COLO829 (cell line): ENCODE measurements at places on chromosomes 3 and 15.

- DNase-seq = peak; percentile 44
Measured at GRCh38 chr15:62109982-62110851, 43.4 kb downstream of the C2CD4A start.

- no peak for DNase-seq
Measured at GRCh38 chr3:149023951-149024350, 32.6 kb downstream of the GYG1 start.

DNA sequence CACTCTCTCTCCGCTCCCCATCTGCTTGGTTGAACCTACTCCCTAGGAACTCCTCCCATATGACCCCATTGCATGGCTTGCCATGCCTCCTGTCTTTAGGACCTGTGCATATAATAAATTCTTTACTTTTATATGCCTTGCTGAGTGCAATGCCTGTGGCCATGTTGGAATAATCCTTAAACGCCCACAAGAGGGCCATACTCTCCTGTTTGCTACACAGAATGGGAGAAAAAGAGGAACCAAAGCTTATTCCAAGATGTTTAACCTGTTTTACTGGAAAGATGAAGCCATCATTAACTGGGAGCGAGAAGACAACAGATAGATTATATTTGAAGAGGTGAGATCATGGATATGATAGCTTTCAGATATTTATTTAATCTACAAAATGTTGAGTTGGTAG is 1097.8 kb downstream of the NAALADL2 start:
- DNase-seq = peak; percentile 38

- no peak for DNase-seq
Measured at GRCh38 chr3:60622349-60622748, 628.9 kb downstream of the FHIT start.

DNA sequence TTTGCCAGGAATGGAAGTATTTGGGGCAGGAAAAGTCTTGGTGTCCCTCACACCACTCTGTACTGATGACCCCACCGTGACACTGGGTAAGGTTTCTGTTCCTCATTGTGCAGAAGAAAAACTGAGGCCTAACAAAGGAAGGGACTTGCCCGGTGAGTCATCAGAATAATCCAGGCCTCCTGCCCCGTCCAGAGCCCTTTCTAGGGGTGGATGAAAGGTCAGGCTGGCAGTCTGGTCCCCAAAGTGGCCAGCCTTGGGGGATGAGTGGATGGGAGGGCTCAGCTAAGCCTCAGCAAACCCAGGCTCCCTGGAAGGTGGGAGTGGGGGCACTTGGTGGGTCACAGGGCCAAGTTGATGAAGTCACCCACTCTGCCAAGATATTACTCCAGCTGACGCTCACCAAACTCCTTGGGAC is 2.3 kb upstream of the DNAH1 start:
- DNase-seq = peak; percentile 61

DNA sequence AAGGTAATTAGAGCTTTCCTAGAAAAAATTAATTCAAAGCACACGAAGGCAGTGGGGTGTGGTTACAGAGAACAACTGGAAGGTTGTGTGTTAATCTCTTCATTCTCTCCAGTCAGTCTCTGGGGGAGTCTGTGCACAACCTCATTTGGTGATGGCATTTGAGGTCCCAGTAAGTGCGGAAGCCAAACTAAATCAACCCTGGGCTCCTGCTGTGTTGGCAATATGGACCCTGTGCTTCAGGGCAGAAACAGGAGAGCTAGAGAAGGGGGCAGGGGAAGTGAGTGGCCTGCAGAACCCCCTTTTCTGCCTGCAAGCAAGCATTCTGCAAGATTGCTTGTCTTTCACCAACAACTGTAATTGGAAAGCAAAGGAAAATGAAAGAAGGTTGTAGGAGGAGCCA is 195.9 kb upstream of the ST8SIA2 start:
- no peak for DNase-seq
